CD4-positive, alpha-beta T cell treated with Interferon alpha-2 for 1 hour (primary cell): ENCODE measurements at places on chromosomes 6 and 20.

GRCh38 chr20:11051136-11051535 lies 377.3 kb upstream of the JAG1 start:
- DNase-seq: no peak

GRCh38 chr6:17890309-17890708 lies 97.1 kb downstream of the KIF13A start:
- DNase-seq: no peak

DNA sequence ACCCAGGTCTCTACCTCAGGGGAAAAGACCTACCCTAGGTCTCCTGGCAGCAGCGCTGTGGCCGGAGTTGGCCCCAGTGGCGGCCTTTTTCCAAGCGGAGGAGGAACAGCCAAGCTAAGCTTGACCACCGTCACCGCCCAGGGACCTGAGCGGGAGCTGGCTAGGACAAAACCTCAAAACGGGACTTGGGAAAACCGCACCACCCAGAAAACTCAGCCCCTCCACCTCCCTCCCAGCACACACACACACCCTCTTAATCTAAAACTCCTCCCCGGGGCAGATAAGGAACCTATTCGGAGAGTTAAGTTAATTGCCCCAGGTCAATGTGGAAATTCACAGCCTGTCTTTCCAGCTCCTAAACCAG lies 2.7 kb upstream of the TRERF1 start:
- DNase-seq: no peak

GRCh38 chr6:14544666-14545065 lies 427.1 kb downstream of the CD83 start:
- no peak for DNase-seq
